ENCODE measurements at places on chromosomes 13 and 19.

GRCh38 chr19:2089001-2089711 lies 7.0 kb downstream of the MOB3A start:
- DNase-seq, result peak; percentile 68

DNA sequence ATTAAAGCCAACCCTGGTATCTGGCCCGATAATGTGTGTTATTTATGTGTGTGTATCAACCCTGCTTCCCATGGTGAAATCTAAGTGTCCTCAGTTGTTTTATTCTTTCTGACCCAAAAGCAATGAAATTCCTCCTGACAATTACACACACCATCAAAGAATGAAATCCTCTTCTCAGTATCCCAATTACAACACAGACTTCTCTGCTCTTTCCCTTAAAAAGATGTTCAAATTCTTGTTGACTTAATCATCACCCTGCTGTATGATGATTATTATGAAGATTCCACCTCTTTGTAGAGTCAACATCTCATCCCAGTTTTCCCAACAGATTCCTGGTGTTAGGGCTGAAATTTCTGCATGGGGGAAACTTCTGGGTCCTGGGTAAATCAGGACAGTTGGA lies 8.9 kb upstream of the TRPC4 start:
- DNase-seq, result peak; percentile 74

DNA sequence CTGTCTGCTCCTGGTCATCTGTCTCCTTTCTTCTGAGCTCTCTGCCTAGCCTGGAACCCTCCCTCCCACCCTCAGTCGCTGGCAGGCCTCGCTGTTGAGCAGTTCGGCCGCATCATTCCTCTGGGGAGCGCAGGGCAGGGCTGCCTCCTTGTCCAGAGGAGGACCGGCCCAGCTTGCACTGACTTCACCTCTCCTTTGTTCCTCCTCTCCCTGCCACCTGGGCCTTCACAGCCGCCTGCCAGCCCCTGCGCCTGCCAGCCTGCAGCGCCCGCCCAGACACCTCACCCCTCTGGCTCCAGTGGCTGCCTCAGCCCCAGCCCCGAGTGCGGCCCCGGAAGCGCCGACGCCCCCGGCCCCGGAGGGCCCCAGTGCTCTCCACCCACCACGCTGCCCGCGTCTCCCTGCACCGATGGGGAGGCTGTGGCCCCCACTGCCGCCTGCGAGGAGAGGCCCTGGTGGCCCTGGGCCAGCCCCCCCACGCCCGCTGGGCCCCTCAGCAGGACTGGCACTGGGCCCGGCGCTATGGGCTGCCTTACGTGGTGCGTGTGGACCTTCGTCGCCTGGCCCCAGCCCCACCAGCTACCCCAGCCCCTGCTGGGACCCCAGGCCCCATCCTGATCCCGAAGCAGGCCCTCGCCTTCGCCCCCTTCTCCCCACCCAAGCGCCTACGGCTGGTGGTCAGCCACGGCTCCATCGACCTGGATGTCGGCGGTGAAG lies 7.2 kb downstream of the KMT5C start:
- DNase-seq, result no peak

DNA sequence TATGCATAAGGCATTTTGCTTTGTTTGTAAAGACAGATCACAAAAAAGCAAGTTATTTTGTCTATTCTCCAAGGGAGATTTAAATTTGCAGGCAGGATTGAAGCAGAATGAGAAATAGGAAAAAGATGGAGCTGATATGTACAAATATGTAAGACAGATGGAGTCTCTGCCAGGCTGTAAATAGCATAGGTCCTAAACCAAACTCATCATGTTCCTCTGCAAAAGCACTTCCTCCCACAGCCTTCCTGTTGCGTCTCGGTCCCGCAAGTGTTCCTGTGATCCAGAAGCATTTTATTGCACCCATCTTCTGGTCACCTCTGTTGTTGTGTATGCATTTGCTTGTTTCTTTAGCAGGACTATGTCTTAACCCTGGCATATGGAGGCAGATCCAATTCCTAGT lies 95.7 kb upstream of the CLDN10 start:
- DNase-seq, result no peak

GRCh38 chr13:37383046-37383445 lies 215.5 kb downstream of the POSTN start:
- DNase-seq, result peak; percentile 8

DNA sequence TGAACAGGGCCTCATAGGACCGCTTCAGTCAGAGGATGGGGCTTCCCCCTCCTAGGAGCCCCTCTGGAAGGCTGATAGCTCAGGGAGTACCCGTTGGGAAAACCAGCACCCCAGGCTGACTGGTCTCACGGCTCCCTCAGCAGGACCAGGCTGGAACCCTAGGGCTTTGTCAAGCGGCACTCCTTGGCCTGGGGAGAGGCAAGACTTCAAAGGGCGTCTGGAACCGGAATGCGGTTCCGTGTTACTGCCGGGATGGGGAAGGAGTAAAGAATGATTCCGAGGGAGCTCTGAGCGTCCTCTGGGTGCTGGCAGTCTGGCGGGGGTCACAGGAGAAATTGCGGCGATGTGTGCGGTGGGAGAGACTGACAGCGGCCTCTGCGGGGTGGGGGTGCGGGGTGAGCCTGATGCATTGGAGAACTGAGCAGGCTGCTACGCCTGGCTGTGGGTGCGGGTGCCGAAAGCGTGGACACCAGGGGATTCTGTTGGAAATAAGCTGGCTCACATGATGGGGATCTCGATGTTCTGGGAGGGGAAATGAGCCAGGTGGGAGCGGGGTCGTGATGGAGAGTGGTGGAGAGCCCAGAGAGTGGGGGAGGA lies 1.9 kb downstream of the COX6B2 start:
- no peak for DNase-seq
